Stimulated activated CD4-positive, alpha-beta T cell treated with anti-CD3 and anti-CD28 coated beads, TNF-alpha, amount 100 ng/mL, for 24 hours (primary cell): ENCODE measurements at places on chromosomes 2 and 18.

GRCh38 chr2:24411488-24412151 is 51.3 kb upstream of the ITSN2 start:
- DNase-seq = no peak

DNA sequence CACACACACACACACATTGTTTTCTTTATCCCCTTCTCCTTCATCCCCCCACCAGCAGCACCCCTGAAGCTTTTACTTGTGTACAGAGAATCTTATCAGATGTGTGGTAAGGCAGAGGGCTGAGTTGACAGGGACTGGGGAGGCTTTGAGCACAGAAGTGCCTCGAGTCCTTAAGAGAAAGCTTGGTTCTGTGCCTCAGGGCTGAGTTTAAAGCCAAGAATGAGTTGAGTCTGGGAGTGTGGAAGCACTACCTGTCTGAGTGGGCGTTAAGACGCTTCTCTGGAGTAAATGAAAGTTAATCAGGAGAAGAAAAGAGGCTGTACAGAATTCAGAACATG is 2.7 kb downstream of the ID2 start:
- DNase-seq = no peak

DNA sequence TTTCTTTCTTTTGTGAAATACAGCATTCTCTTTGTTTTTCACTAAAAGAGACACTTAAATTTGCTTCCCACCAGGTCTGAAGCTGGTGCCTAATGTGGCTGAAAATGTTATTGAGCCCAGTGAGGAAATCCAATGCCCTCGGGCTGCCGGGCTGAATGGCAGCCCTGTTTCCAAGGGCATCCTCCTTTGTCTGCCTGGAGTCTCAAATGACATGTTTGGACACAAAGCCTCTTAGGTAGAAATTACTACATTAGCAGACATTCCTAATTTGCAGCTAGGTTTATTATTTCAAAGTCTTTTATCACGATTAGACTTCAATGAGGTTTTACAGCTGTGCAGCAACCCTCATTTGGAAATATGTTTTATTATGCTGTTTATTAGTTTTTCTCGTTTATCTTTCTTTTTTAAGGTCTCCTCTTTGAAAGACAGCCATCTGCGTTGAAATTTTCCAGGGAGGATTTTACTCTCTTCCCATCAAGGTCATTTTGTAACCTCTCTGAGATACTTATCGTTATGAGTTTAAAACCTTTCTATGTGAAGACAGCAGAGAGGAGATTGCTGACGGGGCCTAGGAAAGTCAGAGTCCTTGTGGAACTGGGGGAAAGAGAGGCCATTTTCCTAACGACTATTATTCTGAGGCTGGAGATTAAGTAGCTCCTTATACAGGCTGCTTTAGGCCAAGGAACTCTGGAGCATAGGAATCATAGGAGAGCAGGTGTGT is 59.0 kb upstream of the ZNF532 start:
- no peak for DNase-seq

DNA sequence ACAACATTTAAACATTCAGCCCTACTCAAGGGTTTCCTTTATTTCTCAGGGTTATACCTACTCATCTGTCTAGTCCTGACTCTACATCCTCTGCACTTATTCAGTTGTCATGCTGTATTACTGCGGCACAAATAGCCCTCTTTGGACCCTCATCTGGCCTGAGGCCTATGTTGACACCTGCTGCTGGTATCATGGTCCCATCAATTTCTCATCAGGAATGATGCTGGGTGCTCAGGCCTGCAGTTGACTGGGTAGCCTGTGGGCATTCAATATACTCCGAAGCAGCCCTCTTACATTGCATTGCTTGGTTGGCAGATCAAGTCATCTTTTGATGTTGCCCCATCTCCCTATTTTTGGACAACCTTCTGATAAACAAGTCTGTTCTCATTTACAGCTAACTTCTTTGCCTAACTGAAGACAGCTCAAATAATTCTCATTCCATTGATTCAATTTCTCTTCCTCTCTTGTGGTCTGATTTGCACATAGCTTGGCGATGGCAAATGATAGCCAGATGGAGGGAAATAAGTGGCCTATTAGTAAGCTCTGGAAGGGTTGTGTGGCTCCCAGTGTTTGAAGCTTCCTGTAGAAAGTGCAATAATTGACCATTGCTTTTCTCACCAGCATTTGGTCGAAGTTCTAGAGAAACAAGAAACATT is 19.1 kb upstream of the MC4R start:
- DNase-seq = no peak

- DNase-seq = no peak
Observed at GRCh38 chr2:191128172-191128910, 22.5 kb downstream of the STAT4 start.

DNA sequence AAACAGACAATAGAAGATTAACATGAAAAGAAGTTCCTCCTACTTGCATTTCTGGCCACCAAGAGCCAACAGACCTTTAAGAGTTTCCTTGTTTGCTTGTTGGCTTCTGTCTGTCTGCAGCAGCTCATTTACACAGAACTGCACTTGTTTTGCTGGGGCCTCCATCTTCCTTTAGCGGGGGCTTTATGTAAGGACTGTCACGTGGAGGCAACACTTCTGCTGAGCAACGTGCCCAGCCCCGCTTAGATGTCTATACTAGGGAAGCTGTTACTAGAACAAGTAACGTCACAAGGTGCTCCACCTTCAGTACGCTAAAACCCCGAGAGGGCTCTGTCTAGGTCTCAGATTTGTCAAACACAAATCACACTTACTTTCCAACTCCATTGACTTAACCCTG is 104.3 kb upstream of the PXDN start:
- no peak for DNase-seq

GRCh38 chr2:151289972-151290866 is 751 bp upstream of the NMI start:
- no peak for DNase-seq

GRCh38 chr2:72263043-72263775 is 115.5 kb upstream of the CYP26B1 start:
- DNase-seq = no peak

- DNase-seq = no peak
Observed at GRCh38 chr18:44584900-44585299, 95.8 kb upstream of the SETBP1 start.

DNA sequence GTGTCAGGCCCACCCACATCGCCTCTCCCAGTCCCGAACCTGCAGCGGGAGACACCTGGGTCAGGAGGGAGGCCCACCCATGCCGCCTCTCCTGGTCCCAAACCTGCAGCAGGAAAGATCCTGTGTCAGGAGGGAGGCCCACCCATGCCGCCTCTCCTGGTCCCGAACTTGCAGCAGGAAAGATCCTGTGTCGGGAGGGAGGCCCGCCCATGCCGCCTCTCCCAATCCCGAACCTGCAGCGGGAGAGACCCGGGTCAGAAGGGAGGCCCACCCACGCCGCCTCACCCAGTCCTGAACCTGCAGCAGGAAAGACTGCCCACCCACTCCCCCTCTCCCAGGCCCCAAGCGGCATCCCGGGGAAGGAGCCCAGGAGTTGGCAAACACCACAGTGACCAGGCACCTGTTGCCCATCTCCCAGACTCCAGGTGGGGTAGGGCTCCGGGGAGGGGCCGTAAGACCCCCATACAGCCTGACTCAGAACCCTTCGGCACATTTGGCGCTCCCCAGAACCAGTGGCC is 7.8 kb downstream of the SLC66A2 start:
- DNase-seq = no peak

DNA sequence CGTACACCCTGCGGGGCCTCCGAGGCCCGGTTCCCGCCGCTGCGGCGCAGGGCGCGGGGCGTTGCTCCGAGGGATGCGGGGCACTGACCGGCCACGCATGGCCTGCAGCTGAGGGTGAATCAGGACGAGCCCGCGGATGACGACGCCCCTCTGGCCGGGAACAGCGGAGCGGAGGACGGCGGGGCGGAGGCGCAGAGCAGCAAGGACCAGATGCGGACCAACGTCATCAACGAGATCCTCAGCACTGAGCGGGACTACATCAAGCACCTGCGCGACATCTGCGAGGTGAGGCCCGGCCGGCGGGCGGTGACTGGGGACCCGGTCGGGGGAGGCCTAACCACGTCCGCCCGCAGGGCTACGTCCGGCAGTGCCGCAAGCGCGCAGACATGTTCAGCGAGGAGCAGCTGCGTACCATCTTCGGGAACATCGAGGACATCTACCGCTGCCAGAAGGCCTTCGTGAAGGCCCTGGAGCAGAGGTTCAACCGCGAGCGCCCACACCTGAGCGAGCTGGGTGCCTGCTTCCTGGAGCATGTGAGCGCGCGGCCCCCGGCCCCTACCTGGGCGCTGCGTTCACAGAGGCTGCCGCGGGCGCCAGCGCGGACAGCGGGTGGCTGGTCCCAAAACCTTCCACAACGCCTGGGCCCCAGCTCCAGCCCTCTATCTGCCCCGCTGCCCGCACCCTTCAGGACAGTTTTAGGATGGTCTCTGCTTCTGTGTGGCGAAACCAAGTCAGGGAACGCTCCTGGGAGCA is 53.2 kb downstream of the FAM168B start:
- DNase-seq = no peak

DNA sequence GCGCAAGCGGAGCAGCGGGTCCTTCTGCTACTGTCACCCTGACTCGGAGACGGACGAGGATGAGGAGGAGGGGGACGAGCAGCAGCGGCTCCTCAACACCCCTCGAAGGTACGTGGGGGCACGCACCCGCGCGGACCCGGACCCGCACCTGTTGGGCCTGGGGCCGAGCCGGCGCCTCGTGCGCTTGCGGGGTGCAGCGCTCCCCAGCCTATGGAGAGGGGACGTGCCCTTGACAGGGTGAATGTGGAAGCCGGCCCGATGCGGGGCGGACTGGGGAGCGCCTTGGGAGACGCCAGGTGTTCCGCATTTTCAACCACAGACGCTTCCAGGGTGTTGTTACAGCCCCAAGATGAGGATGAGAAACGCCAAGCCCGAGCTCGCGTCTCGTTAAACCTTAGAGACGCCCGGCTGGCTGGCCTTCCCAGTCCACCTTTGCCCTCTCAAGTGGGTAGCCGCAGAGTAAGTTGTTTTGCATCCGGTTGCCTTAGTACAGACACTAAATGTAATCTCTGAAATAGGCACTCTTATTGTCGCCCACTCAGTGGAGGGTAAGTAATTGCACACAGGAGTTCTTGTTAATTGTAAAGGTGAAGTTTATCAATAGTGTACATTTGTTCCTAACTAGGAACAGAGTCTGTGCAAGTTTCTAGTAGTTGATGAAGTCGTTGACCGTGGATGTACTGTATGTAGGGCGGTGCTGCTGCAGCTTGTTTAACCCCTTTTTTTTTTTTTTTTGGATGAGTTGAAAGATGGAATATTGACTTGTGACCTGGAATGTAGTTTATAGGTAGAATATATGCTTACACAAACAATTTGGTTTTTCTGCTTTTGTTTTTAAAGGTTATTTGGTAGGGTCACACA is 815 bp downstream of the GMCL1 start:
- peak; percentile 26 for DNase-seq

- no peak for DNase-seq
Observed at GRCh38 chr2:193793914-193794313, 1599.2 kb upstream of the TMEFF2 start.

DNA sequence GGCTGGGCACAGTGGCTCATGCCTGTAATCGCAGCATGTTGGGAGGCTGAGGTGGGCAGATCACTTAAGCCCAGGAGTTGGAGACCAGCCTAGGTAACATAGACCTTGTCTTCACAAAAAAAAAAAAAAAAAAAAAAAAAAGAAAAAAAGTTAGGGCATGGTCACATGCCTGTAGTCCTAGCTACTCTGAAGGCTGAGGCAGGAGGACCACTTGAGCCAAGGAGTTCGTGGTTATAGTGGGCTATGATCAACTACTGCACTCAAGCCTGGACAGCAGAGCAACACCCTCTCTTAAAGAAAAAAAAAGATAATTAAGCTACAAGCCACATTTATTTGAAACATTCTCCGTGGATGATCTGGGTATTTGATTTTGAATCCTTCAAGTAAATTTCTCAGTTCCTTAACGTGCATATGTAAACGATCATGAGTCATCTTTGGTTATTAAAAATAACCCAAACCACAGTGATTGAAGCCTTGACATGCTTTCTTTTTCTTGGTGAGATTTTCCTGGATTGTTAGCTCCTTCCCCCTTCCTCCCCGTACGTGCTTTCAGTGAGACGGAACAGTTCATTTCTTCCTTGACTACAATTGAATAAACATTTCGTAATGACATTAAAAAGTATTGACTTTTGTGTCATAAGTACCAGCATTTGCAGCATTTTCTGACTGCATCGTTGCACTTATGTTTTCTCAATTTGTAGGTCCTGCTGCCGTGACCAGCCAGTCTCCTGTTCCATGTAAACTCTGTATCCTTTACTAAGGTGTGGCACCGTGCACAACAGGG is 20.3 kb downstream of the RMC1 start:
- DNase-seq = no peak

DNA sequence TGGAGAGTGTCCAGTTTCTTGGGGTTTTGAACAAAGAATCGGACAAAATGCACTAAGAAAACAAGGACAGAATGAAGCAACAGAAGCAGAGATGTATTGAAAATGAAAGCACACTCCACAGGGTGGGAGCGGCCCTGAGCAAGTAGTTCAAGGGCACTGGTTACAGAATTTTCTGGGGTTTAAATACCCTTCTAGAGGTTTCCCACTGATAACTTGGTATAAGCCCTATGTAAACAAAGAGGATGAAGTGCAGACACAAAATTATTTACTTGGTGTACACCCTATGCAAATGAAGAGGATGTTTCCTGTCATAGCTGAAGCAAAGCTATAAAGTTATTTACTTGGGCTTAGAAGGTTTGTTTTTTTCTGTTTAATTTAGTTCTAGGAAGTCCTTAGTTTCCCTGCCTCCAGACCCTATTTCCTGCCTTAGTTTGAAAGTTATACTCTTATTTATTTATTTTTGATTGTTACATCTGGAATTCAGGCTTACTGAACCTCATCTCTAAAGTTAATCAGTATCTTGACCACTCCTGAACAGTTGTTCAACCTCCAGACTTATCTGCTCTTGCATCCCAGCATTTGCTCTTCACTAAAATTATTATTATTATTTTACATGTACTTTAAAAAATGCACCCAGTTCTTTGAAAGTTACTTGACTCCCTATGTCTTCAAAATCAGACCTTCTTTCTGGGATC is 193.5 kb downstream of the SPP2 start:
- DNase-seq = no peak

DNA sequence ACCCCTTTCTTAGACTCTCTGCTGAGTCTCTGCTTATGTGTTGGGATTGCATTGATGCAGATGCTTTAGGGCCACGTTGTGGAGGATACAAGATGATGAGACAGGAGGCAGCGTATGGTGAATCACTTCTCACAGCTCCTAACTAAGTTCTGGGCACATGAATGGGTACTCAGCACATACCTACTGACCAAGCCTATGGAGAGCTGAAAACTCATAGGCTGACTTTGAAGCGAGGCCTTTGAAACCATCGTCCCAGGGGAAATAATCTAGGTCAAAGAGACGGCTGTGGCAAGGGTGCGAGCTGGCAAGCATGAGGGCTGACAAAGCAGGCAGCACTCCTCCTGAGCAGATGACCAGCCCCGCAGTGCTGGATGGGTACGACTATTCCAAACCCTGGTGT is 180.2 kb upstream of the TNP1 start:
- no peak for DNase-seq

- no peak for DNase-seq
Observed at GRCh38 chr2:226623587-226624368, 175.8 kb downstream of the IRS1 start.
